ENCODE measurements at places on chromosomes 4 and X. TPM values are rescaled to one million over a fixed set of nuclear protein-coding genes. Genes with fewer than 3 reads are reported as not detected.
A peak's percentile ranks its signal among the peaks of the same experiment; 100 is the strongest.

HSPA4L gene
- 16.7 TPM for polyA plus RNA-seq

NRK gene
- polyA plus RNA-seq = 0.54 TPM

HMGN5 gene
- 3.7 TPM for polyA plus RNA-seq

PPP1R2C gene
- polyA plus RNA-seq = not detected

GPR50 gene
- not detected for polyA plus RNA-seq

DRD5 gene
- polyA plus RNA-seq = not detected

USP17L29 gene
- not detected for polyA plus RNA-seq

NXF2 gene
- not detected for polyA plus RNA-seq

TLL1 gene
- polyA plus RNA-seq = 4.0 TPM

USP9X gene
- polyA plus RNA-seq = 19.3 TPM

DNA sequence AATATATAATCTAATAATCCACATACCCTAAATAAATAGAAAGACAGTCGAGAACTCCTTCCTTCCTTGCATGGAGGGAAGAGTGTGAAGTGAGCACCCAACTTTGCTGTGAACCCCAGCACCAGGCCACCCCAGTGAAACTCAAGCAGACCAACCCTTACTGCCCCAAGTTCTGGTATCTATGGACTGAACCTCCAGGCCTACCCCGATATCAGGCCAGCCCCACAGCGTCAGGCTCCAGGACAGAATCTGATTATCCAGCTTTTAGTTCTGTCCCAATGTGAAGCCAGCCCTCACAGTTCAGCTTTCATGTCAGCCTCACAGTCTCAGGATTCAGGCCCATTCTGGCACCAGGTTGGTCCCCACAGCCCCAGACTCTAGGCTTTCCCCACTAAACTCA lies 1617.2 kb upstream of the AGA start:
- DNase-seq = no peak

- DNase-seq = no peak
Observed at GRCh38 chrX:25968920-25969319, 169.2 kb upstream of the MAGEB18 start.

- no peak for DNase-seq
Observed at GRCh38 chr4:7103607-7104365, 35.9 kb upstream of the GRPEL1 start.

- no peak for DNase-seq
Observed at GRCh38 chr4:112648263-112649054, 11.5 kb downstream of the LARP7 start.

DNA sequence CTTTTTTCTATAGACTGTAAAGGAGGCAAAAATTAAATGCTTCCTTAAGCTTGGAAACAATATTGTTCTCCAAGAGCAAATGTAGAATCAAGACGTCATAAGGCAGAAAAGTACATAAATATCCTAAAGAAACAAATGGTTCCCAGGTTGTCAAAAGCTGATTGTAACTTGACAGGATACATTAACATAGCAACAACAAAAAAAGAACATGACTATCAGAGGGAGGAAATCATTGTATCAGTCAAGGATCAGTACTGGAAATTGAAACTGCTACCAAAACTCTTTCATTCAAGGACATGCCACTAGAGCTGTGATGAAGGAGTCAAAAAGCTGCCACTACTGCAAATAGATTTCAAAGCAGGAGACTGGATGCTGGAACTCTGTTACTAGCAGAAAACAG lies 168.3 kb downstream of the BTC start:
- DNase-seq = no peak

DNA sequence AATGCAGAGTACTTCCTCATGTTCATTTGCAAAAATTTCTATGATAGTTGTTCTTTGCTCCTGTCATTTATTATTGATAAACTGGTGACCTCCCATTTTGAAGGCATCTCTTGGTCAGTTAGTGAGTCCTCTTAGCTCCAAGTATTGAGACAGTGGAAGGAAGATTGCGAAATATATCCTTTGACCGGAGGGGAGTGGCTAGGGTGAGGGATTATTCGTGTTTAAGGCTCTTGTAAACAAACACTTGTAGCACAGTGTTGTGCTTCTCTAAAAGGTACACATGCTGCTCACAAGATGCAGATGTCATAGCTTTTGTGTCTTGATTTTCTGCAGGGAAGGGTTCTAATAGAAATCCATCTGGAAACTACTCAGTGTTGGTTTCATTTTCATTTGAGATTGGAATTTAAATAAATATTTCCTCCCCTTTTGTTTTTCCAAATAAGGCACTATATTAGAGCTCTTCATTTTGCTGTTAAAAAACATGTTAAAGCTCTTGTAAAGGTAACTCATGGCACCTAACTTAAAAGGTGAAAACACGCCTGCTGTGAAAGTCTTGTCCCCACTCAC lies 21.8 kb downstream of the TXLNG start:
- DNase-seq = peak; percentile 46

DNA sequence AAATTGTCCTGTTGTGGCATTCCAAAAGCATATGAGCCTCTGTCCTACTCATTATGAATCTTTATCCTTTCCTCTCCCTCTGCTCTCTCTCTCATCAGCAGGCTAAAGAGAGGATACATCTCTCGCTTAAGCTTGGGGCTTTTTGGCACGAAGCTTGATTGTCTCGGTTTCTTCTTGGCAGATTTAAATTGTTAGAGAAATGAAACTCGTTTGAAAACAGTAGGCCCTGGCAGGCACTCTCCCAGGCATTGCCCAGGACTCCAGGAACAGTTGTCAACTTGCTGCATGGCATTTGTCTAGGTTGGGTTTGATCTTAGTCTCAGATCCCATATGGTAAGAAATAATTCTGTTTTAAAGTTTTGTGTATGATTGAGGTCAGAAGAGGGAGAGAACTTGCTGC lies 35.5 kb downstream of the NAA11 start:
- no peak for DNase-seq

GRCh38 chr4:93317057-93317456 lies 511.5 kb upstream of the ATOH1 start:
- DNase-seq = no peak

DNA sequence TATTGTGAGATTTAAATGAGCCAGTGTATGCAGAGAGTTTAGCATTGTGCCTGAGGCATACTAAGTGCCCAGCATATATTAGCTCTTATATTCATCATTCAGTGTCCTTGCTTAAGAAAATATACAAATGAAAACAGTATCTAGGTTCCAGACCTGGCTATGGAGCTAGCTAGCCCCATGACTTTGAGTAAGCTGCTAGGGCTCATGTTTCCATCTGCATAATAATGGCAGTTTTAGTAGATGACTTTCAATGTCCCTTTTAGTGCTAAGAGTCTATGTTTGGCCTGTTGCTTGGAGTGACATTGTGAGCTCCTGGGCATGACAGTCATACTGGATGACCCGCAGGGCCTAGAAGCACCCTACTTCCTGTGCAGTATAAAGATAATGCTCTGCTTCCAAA lies 435.3 kb downstream of the ZIC3 start:
- no peak for DNase-seq

GRCh38 chr4:41611124-41611838 lies 73.3 kb downstream of the LIMCH1 start:
- DNase-seq = no peak

GRCh38 chrX:151543706-151544105 lies 19.8 kb upstream of the PASD1 start:
- peak; percentile 45 for DNase-seq

DNA sequence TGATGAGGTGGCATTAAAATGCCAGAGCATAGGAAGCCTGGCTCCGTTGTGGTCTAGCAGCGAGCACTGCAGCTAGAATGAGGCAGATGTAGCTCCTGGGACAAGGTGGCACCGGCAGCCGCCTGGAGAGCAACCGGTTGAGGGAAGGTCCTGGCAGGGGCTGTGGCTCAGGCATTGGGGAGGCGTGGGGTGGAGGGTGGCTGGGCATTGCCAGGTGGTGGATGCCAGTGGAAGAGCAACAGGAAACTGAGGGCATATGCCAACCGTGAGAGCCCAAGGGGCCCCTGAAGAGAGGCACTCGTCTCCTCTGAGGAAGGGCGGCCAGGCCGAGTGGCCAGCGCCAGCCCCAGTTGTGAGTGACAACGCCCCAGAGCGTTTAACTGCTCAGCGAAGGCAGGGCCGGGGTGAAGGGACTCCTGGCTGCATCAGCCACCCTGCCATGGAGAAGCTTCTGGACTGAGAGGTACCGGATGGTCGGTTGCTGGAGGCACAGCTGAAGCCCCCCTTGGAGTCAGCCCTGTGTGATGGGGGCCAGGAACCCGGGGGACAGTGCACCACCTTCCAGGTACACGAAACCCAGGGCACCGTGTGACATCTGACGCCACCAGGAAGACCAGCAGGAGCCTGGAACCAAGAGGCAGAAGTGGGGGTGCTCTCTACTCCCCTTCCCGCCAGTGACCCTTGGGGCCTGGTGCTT lies 13.2 kb upstream of the PDE6B start:
- DNase-seq = no peak

- no peak for DNase-seq
Observed at GRCh38 chrX:115978068-115978467, 192.5 kb upstream of the AGTR2 start.

GRCh38 chrX:103330681-103331288 lies 746 bp downstream of the TCEAL7 start:
- no peak for DNase-seq

DNA sequence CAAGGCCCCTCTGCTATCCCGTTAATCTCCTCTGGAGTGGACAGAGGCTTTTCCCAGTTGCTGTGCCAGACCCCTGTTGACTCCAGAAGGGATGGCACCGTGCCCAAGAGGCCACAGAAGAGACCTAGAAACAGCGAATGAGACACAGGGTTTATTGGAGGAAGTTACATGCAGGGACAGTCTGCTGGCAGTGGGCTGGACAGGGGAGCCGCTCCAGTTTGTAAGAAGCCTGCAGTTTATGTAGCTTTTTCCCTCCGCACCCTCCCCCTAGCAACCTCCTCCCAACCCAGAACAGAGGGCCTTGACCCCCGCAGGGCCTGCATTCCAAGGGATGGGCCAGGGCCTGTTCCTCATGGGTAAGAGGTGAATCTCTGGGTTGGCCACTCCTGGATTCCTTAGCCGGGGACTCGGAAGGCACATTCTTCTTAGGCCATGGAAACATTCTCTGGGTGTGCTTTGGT lies 216.8 kb upstream of the PSAPL1 start:
- peak; percentile 75 for DNase-seq

GRCh38 chr4:118850488-118851173 lies 14.7 kb upstream of the SEC24D start:
- peak; percentile 54 for DNase-seq

DNA sequence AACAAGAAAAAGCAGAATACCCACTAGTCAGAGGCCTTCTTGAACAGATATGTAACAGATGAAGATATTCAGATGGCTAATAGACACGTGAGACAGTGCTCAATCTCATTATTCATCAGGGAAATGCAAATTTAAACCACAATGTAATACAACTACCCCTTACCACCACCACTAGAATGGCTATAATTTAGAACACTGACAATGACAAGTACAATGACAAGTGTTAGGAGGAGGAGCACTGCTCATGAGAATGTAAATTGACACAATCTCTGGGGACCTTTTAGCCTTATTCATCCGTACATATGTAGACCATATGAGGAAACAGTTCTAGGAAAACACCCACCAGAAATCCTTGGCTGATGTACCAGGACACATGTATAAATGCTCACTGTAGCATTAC lies 13.1 kb downstream of the ZNF81 start:
- no peak for DNase-seq

DNA sequence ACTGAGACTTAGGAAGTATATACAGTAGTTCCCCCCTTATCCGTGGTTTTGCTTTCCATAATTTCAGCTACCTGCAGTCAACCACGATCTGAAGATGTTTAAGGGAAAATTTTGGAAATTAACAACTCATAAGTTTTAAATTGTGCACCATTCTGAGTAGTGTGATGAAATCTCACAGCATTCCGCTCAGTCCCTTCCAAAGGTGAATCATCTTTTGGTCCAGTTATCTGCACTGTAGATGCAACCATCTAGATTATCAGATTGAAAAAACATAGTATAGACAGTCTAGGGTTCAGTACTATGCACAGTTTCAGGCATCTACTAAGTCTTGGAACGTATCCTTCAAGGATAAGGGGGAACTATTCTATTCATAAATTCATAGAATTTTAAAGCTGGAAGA lies 109.0 kb downstream of the ANXA3 start:
- DNase-seq = no peak

DNA sequence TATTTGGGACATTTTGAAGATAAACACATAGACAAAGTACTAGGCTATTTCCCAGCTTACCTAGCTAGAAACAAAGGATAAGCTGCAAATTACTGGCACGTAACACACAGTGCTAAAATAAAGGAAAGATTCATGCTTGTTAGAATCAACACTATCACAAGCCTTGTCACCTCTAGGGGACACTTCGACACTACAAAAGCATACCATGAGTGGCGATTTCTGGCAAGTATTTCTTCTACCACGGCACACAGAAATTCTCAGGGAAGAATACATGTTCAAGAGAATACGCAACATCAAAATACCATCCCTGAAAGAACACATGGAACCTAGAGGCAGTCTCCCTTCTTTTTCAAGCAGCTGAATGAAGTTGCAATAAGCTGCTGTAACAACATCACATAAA lies 5.1 kb downstream of the MECP2 start:
- DNase-seq = no peak

GRCh38 chr4:152160225-152160800 lies 375.6 kb downstream of the FBXW7 start:
- no peak for DNase-seq

DNA sequence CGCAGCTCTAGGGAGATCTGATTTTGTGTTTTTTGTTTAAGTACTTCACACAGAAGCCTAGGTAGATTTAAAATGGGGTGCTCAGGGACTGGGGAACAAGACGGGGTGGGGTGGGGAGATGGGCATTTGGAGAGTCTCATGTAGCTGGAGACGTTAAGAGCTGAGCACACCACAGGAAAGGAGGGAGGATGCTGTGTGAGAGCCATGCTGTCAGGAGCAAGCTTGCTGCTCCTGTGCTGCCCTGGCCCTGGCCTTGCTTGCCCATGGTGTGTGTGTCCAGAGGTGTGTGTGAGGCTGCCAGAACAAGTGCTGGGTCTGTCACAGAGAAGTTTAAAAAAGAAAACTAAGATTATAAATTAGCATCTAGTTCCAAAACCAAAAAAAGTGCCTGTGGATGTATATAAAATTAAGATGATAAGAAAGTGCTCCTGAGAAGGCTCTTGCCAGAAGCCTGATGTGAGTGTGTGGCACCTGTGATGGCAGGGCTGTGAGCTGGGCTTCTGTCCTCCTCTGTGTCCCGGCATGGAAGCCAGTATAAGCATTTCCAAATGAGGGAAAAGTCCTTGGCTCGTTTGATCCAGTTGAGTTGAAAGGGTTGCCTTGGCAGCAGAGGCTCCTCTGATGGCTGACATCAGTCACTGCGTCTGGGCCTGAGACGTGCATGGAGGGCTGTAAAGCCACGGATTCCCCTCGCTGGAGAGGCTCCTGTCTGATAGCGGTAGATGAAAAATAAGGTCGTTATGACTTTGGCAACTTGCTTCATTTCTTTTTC lies 63.5 kb downstream of the NELFA start:
- no peak for DNase-seq

DNA sequence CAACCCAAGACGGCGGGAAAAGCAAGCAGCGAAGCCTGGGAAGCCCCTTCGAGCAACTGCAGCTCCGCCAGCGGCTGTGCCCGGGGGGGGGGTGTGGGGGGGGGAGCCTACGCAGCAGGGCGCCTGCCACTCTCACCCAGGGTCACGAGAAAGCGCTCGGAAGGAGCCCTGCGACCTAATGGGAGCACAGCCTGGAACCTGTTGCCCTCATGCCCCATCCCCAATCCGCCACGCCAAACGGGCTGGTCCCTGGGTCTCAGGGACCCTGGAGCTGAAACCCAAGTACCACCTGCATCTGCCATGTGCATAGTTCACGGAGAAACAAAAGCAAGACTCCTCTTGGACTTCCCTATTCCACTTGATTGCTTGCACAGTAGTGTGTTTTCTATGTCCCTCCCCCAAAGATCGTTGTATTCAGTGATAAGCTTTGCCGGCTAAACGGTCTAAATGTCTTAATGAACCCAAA lies 359 bp upstream of the GAB3 start:
- DNase-seq = no peak
